ENCODE measurements at places on chromosomes 1 and 21. TPM values are rescaled to one million over a fixed set of nuclear protein-coding genes. Genes with fewer than 3 reads are reported as not detected.

DNA sequence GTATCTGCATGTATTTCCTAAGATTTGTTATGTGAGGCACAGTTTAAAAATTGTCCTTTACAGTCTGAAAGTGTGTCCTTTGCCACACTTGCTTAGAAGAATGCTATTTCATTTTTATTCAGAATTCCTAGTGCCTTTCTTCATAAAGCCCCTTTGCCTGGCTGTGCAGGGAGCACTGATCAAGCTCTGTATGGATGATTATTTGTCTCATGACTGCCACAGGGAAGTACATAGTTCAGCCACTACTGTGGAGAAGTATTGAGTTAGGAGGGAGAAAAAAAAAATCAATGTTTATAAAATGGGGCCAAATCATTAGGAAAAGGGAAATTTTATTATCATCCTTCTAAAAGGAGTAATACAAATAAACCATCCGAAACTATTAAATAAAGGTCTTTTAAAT, 51.4 kb downstream of the LHX4 start:
- no peak for ATAC-seq

DNA sequence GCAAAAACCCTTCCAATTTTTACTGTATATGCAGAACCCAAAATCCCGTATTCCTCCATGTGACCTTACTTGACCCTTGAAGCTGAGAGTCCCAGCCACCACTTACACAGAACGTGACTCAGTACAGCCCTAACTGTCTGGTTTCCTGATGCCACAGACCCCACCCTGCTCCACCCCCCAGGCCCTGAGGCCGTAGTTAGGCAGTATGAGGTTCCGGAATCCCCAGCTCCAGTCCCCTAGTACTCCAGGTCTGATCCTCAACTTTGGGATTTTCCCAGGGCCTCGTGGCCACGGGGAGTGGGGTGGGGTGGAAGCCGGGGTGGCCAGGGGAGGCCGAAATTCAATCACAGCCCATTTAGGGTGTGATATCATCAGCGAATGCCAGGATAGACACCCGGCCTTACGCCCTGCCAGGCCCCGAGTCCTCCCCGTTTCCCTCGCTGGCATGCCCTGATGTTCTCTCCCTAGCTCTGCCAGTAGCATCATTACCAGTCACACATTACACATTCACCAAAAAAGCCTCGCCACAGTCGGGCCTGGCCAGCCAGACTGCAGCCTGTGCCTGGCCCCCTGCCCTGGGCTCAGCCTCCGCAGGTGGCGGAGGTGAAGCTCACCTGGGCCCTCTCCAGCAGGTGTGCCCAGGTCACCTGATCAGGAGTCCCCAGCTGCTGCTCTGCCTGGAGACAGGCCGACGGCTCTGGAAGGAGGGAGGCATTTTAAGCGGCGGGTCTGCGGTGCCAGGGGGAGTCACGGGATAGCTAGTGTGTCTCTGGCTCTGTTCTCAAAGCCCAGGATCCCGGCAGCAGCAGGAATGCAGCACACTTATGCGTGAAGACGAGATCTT, 70.8 kb downstream of the SCCPDH start:
- no peak for ATAC-seq

- peak; percentile 87 for ATAC-seq
Measured at GRCh38 chr1:43552813-43553212, 22.1 kb downstream of the PTPRF start.

- no peak for ATAC-seq
Measured at GRCh38 chr21:17045214-17045853, 467.5 kb upstream of the CXADR start.

GRCh38 chr1:94411237-94411636, 7.0 kb upstream of the ABCD3 start:
- ATAC-seq = no peak

GRCh38 chr1:92356956-92357355, 58.1 kb downstream of the RPAP2 start:
- ATAC-seq = no peak

DNA sequence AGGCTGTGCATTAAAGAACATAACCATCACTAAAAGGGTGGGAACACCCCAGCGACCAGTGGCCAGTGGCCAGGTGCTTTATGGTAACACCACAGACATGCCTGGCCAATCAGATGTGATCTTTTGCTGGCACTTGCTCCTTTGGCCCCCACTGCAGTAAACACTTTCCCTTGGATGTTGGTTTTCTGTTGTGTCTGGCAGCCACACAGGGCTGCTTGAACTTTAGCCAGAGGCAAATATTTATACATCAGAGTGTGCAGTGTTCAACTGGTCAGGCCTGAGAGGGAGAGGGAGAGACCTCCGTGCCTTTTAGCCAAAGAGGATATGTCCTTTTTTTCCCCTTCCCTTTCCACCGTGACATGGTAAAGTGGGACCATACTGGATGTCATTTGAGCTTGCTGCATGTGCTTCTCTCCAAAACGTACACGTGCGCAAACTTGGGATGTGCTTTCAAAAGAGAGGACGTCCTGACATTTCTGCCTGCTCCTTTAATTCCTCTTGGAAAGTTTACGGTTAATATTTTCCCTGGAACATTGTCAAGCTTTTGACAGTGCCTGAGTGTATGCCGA, 101.2 kb downstream of the NFIA start:
- ATAC-seq = peak; percentile 21

Gene SPRR2G
- total RNA-seq = not detected

- no peak for ATAC-seq
Measured at GRCh38 chr1:229364207-229365065, 21.6 kb upstream of the CCSAP start.

Gene AZIN2
- 0.31 TPM for total RNA-seq

- no peak for ATAC-seq
Measured at GRCh38 chr1:197510691-197511378, 242.8 kb downstream of the CRB1 start.

Gene IGFN1
- total RNA-seq = not detected

DNA sequence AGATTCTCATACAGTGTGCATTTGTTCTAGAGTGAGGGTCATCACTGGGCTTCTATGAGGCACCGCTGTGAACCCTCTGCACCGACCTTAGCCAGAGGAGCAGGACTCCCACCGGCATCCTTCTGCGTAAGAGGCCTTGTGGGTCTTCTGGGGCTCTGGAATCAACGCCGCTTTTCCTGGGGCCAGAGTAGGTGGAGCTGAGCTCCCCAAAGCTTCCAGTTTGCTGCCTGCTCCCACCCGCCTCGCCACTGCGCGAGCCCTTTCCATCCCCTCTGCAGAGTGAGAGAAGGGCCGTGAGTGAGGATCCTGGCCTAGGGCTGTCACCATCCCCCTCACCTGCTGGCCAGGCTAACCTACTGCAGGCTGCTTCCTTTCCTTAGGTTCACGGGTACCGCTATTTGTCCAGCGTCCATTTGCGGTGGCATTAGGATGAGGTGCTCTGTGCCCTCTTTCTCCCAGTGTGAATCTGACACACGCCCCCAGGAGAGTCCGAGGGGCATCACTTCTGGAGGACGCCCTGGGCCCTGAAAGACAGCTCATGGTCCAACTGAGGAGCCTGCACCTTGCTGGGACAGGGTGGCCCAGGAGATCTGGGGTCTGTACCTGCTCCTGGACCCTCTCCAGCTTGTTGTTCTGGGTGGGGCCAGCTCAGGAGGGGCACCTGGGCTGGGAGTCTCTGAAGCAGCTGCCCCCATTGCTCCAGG, 36.2 kb downstream of the UMODL1 start:
- no peak for ATAC-seq

DNA sequence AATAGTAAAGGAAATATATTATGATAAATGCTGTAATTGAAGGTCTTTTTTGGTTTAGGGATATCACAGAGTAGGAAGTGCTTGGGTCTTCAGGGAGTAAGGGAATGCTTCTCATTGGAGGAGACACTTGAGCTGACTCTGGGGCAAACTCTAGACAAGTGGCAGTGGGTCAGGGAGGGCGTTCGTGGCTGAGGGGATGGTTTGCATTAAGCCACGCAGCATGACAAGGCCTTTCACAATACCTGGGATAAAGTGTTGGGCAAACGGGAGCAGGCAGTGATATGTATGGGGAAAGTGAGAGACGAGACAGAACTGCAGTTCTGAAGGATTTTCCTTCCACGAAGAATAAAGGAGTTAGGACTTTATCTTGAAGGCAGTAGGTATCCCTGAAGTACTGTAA, 109.0 kb downstream of the PATJ start:
- ATAC-seq = no peak

Gene KRTAP23-1
- total RNA-seq = not detected

Gene HSD11B1
- 5.0 TPM for total RNA-seq

DNA sequence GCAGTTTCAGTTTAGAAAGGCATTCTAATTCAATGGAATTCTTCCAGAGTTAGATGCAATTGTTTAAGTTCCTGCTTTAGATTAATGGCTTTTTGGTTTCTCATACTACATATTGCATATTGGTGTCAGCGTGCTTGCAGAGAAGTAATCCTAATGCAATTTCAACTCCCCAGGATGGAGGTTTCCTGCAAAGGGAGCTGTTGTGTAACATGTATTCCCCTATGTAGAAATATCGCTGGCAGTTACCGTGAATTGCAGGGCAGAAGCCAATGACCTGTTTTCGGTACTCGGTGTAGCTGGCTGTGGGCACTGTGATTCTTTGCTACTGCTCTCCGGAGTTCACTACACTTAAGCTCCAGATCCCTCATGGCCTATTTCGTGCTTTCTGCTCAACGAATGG, 256.1 kb upstream of the PTBP2 start:
- peak; percentile 89 for ATAC-seq

DNA sequence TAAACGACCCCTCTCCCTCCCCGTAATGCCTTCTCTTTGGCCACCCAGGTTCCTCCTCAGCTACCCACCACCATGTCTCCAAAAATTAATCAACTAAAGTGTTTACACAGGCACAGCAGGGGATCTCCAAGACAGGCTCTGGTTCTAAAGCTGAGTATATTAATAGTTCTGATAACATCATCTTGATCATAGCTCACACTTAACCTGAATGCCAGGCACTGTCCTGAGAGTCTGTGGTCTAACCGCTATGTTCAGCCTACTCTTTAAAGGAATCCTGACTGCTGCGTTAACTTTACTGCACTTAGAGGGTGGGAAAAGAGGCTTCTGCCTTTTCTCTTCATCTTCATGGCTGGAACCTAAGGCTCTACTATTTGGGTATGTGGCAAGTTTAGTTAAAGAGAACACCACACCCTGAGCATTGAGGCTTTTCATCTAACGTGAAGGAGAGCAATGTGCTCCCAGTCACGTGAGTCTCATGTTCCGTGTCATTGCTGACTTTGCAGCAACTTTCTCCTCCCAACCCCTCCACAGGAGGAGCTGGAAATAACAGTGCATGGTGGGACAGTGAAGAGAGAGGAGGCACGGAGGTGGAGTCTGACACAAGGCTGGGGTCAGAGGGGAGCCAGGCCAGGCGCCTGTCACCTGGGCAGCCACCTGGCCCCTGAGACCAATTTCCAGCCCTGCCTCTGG, 86.4 kb downstream of the FAM78B start:
- ATAC-seq = no peak

- no peak for ATAC-seq
Measured at GRCh38 chr1:33039840-33040239, 3.2 kb upstream of the AK2 start.

Gene SLC1A7
- total RNA-seq = 0.62 TPM

Gene GLUL
- total RNA-seq = 2,605 TPM

- no peak for ATAC-seq
Measured at GRCh38 chr1:51594716-51595115, 22.2 kb upstream of the OSBPL9 start.

Gene LORICRIN
- total RNA-seq = not detected

DNA sequence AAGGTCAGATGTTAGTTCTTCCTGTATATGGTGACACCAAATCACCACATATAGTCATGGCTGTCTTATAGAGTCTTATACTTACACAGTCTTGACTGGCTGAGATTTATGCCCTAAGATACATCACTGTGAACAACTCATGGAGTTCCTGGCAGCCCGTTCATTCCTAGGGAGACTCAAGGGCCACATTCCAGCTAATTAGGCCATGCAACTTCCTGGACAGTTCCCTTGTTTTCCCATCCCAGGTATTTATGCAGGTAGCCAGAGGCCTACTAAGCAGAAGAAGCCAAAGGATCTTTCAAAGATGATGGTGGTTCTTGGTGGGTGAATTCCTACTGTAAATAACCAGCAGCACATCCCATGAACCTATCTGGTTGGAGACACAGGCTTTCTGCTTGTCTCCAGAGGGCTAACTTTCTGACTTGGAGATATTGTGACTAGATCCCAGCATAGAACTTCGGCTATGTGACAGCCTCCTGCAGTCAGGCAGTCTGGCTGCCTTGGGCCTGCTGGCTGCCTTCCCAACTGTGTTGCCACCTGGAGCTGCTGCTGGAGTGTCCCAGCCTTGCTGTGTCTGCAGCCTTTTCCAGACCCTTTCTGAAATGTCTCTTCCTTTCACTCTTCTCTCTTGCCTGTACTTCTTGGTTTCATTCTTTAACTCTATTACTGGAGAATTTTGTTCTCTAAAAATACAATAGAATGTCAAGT, 283.8 kb downstream of the CACNA1E start:
- no peak for ATAC-seq

Gene NUP133
- total RNA-seq = 20.5 TPM
